ENCODE measurements at places on chromosomes 3 and 15.
A peak's percentile ranks its signal among the peaks of the same experiment; 100 is the strongest.

DNA sequence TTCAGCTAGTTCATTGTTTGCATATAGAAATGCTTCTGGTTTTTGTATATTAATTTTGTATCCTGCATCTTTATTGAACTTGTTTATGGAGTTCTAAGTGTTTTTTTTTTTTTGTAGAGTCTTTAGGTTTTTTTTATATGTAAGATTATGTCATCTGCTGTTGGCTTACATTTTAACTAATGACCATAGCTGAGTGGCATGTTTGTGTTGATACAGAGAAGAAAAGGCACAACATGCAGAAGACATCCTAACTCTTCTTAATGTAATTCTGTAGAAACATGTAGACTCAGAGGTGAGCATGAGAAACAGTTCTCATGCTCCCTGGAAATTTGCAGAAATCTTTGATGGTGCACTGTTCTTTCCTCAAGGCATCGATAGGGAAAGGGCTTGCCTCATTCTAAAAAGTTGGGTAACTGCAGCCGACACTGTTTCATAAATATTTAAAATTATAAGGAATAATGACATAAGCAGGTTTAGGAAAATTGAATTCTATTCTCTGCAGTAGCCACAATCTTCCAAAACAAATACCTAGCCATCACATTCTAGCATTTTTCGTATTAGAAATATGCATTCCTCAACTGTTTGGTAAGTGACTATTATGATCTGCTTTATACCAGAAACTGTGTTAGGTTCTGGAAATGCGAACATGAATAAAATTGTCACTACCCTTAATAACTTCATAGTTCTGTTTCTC lies 499.6 kb upstream of the KCNMB2 start:
- no peak for DNase-seq

DNA sequence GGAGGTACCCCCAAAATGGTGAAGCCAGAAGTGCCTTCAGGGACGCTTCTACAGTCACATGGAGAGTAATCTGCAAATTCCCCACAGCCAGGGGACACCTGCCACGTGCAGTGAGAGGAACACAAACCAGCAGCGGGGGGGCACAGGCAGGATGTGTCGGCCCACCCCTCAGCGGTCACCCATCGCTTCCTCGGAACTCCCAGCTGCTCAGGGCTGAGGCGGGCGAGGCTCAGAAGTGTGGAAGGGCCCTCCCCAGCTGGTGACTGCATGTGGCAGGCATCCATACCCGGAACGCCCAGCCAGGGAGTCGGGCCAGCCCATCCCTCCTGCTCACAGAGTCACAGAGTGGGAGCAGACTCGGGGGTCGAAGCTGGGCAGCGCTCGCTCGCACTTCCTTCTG lies 63.7 kb downstream of the SLC12A8 start:
- DNase-seq = no peak

DNA sequence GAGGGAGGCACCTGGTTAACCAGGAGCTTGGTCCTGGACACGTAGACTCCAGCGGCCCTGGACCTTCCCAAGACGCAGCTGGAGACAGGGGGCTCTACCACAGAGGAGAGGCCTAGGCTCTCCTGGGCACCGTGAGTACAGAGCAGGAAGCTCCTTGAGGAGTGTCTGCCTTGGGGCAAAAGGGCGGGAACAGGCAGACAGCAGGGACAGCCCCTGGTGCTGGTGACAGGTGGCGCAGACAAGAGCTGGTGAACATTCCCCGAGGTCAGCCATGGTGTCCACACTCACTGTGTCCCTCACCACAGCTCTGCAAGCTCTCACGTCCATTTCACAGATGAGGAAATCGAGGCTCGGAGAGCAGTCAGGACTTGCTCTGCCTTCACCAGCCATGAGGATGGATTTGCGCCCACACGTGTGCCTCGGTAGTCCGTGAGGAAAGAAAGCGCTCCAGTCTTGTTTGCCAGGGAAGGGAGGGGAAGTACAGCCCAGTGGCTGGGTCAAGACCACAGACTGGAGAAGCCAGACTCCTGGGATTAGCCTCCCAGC lies 2.6 kb upstream of the PLXNA1 start:
- no peak for DNase-seq

- DNase-seq = no peak
These were observed 14.4 kb upstream of the MITF start for GRCh38 chr3:69724722-69725435.

DNA sequence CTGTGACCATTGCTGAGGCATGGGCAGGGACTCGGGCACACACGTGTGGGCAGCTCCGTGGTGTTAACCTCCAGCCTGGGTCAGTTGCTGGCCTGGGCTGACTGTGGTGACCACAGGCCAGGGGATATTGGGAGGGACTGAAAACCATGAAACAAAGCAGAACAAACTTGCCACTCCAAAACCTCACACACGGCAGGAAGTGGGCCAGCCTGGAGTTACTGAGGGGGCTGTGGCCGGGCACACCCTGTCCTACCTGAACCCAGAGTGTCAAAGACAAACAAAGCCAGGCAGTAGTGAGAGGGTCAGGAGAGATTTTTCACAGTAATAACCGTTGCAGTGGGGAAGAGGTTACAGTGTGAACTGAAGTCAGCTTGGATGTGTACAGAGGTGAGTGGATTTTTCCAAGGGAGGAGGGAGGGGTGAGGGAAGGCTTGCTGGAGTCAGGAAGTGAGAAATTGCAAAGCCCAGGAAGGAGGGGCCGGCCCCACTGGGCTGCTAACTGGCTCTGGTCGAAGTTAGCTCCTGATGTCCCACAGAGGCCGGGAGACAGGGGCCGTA lies 40.0 kb upstream of the ATP10A start:
- no peak for DNase-seq

GRCh38 chr3:45864760-45865519 lies 21.4 kb upstream of the CCR9 start:
- DNase-seq = no peak

DNA sequence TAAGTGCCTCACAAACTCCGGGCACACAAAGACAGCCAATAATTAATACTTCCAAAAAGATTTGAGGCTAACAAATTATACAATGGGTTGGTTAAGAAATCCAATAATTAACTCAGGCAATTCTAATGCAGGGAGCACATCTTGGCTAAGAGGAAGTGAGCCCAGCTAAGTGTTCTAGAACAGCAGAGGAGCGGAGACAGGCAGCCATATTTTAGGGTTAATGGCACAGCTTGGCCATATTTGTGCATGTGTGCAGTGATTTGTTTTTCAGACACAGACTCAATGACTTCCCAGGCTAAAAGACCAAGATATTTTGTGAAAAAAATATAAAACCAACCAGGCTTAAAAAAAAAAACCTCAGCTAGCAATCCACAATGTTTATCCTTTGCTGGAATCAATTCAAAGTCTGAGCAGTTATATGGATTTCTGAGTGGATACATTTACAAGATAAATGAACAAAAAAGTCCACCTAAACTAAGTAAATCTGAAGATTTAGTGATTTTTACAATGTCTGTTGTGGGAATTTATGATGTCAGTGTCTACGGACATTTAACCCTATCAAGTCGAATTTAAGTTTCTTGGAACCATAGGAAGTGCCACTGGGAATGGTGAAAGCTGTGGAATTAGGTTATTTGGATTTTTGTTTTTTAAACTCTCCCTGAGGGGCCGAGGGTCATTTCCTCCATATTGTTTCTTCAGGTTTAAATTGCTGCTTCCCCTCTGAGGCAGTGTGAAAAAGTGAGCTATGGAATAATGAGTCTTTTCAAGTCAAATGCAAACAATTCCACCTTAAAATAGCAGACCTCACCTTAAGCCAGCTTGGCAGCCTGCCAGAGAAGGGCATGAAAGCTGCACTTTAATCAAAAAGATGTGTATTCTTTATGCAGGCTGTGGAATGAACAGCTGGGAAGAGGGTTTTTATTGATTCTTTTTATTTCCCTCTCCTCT lies 413.7 kb upstream of the TBL1XR1 start:
- no peak for DNase-seq

DNA sequence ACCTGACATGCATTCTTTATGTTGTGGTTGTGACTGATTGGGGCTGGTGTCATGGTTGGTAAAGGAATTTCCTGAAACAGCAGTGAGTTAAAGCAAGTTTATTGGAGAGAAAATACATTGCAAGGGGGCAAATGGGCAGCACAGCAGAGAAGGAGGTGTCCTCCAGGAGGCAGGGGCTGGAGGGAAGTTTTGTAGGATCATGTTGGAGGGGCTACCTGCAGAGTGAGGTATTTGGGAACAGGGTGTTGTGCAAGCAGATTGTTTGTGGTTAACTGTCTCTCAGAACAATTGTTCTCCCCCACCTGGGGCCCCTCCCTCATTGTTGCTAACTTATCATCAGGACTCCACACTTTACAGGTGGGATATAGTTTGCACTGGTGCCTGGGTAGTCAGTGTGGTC lies 196.0 kb downstream of the NSUN3 start:
- DNase-seq = no peak

DNA sequence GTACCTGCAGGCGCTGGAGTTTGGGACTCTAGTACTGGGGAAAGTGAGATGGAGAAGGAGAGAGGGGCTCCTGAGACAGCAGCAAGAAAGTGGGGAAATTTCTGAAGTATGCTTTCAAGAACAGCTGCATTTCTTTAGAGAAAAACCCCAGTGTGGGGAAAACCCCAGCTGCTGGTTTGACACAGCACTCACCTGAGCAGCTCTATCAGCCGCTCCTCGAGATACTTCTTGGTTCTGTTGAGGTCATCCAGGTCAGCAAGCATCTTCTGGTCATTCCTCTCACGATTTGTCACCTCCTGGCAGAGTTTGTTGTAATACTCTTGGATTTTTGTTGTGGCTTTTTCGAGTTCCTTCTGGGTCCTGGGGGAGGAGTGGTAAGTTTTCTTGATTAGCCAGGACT lies 18.8 kb downstream of the CXCR6 start:
- DNase-seq = no peak

GRCh38 chr3:117252208-117252607 lies 542.6 kb downstream of the TUSC7 start:
- no peak for DNase-seq

DNA sequence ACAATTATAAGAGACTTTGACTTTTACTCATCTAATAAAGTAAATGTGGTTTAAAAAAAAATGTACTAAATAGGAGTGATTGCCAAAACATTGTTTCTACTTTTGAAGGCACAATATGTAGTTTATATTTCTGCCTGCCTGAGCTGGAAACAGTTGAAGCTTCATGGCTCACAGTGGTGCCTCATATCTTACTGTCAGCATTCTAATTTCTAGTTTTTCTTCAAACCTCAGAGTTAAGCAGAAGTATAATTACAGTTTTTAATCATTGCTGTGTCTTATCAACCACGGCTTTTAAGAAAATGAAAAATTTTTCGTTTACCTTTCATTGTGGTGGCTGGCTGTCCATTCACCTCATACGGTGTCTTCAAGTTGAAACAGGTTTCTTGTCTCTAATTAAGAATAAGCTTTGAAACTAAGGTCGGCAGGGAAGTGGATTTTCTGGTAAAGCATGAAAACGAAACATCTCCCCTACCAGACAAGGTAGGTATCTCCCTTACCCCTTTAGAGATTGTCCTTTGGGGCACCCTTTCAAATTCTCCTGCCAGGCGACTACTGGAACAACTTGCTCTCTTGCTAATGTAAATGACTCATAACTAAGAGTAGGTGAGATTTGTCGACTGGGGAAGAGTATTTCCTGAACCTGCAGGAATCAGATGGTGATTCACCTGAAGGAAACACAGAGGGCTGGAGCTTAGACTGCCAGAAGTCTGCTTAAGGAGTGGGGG lies at the start of gene GPR87:
GPR87 (minus strand) TSS at position 554 of the 725 bp plus-strand sequence. CDS start 16,720 bp downstream, outside the sequence.
- DNase-seq = no peak

- DNase-seq = no peak
These were observed 15.7 kb upstream of the KLHL24 start for GRCh38 chr3:183619624-183620251.

DNA sequence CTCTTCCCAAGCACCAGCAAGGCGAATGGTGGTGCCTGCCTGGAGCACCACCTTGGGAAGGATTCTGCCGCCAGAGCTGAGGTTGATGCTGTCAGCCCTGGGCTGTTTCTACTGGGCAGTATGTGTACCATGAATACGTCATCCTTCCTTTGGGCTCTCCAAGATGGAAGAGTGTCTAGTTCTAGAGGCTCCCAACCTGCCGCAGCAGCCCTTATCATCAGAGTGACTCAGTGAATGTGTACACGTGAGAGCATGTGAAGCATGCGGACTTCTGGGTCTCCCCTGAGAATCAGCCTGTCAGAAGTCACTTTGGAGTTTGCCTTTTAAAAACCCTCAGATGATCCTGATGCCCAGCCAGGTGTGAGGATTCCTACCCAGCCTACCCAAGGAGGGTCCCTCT lies 20.9 kb downstream of the PLA2G4D start:
- peak; percentile 18 for DNase-seq

DNA sequence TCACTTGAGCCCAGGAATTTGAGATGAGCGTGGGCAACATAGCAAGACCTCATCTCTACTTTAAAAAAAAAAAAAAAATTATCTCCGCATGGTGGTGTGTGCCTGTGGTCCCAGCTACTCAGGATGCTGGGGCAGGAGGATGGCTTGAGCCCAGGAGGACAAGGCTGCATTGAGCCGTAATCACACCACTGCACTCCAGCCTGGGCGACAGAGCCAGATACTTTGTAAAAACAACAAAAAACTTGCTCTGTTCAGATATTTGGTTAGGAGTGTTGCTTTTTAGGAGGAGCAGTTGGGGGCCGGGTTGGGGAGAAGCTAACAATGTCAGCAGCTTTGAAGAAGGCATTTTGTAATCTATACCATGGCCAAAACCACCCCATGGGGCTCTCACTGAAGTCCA lies 4.1 kb downstream of the GCNT3 start:
- DNase-seq = no peak

GRCh38 chr15:38048001-38048455 lies 113.6 kb downstream of the TMCO5A start:
- DNase-seq = no peak

DNA sequence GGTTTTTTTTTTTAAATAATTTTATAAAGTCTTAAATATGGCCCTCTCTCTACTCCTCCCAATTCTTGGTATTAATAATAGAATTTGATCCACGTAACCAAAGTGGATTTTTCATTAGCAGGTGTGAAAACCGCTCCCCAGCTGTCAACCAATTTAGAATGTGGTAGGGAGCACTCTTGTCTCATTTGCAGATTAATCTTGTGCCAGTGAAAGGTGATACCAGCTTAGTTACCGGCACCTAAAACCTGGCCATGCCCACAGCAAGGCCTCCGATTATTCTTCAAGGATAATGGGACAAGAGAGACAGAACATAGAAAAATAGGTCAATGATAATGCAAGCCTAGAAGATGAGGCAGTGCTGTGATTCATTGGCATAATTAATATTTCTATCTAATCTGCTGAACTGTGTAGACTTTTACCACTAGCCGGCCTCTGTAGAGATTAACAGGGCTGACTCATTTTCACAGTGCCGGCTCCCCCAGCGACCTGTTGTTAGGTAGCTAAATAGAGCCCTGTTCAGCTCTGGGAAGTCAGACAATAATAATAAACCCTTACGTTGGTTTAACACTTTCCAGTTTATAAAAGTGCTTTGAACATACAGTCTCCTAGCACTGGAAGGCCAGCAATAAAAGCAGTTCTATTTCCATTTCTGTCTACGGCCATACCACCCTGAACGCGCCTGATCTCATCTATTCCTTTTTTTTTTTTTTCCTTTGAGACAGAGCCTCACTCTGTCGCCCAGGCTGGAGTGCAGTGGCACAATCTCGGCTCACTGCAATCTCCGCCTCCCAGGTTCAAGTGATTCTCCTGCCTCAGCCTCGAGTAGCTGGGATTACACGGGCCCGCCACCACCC lies 102.9 kb downstream of the SHQ1 start:
- no peak for DNase-seq

Data from head of caudate nucleus (tissue), 42 donors.